ENCODE measurements at places on chromosomes 13 and 19.

DNA sequence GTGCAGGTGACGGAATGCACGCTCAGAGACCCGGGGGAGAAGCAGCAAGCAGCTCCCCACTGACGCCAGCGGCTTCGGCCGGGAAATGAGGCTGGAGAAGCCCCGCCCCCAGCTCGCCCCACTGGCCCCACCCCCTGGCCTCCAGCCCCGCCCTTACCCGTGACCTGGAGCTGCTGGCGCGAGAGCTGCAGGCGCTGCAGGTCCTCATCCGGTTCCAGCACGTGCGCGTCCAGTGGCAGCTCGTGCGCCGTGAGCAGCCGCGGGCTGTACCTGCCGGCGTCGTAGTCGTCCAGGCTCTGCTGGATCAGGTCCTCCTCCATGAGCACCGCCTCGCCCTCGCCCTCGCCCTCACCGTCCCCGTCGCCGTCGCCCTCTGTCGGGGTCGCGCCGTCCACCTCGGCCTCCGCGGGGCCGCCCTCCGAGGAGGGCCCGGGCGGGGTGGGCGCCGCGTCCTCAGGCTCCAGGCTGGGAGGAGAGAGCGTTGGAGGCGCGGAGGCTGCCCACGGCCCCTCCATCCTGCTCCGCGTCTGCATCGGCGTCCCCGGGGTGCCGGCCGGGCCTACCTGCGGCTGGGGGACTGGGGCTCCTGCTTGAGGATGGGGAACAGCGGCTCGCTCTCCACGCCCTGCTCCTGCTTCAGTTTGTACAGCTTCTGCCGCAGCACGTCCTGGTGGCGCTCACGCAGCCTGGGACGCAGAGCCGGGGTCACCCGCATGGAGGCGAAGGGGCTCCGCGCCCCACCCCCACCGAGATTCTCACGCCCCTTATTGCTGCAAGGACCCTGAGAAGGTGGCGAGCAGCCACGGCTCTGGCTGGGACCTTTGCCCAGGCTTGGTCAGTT is 6.4 kb upstream of the TBXA2R start:
- DNase-seq, result no peak

- DNase-seq, result no peak
These were observed 36.2 kb downstream of the RFX2 start for GRCh38 chr19:6073858-6074708.

DNA sequence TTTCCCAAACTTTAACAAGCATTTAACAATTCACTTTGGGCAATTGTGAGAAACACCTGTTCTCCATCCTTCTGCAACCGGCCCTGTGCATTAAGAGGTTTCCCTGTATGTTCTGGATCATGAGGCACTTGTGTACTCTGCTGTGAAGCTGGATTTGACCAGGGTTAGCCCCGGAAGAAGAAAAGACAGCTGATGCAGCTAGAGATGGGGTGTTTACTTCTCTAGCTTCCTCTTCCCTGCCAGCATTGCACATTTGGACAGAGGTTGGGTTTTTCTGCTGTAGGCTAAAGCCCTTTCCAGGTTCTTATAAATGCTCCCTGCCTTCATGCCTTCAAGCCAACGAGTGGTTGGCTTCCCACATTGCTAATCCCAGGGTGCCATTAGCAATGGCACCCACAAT is 20.9 kb downstream of the MBD3L2B start:
- DNase-seq, result no peak

- no peak for DNase-seq
These were observed 4.5 kb upstream of the EPSTI1 start for GRCh38 chr13:42996584-42996983.

GRCh38 chr13:21152251-21152899 is 24.0 kb downstream of the SKA3 start:
- no peak for DNase-seq

GRCh38 chr19:18867199-18867598 is 28.8 kb downstream of the CERS1 start:
- no peak for DNase-seq

DNA sequence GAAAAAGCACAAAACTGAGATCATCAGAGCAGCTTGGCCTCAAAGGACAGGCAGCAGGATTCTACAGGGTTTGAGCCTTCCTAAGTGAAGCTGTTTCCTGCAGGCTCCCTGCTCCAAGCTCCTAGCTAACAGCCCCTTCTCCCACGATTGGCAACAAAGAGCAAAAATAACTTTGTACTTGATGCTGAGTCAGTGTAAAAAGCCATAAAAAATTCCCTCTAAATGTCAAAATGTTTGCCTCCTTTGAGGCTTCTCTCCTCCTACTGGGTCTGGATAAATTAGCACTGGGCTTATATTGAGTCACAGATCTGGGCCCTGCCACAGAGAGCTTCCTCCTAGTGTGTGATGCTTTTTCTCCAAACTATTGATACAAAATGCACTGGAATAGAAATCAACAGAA is 153.3 kb downstream of the TNFRSF19 start:
- DNase-seq, result peak; percentile 14

GRCh38 chr13:40315416-40316064 is 350.9 kb downstream of the FOXO1 start:
- no peak for DNase-seq

DNA sequence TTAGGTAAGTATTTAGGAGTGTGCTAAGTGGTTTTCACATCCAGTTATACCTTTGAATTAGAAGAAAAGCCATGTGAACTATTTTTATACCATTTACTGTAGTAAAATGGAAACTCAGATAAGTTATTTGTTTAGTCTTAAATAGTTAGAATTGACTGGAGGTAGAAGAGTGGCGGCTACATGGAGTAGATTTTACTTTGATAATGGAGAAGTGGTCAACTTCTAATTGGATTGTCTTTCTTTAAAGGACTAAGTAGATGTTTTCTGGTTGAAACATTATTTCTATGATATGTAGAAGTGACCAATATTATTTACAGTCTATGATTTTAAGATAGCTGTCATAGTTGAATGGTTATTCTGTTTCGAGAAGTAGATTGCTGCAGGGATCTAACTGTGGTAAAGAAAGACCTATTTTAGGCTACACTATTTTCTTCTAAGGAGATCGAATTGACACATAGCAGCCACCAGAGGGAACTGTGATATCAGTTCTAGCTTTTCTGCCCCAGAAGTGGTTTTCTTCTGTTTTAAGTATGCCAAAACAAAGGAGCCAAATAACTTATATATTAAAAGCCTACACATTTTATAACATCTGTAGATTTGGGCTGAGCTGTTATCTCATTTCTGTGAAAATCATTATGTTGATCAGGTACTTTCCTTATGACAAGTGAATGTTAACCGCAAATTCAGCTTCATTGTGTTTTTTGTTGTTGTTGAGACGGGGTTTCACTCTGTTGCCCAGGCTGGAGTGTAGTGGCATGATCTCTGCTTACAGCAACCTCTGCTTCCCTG is 26.1 kb downstream of the ZMYM2 start:
- DNase-seq, result peak; percentile 29

GRCh38 chr13:28239374-28239773 is 101.0 kb downstream of the PAN3 start:
- DNase-seq, result no peak

- peak; percentile 38 for DNase-seq
These were observed 1.4 kb downstream of the NOVA2 start for GRCh38 chr19:45972081-45972946.

DNA sequence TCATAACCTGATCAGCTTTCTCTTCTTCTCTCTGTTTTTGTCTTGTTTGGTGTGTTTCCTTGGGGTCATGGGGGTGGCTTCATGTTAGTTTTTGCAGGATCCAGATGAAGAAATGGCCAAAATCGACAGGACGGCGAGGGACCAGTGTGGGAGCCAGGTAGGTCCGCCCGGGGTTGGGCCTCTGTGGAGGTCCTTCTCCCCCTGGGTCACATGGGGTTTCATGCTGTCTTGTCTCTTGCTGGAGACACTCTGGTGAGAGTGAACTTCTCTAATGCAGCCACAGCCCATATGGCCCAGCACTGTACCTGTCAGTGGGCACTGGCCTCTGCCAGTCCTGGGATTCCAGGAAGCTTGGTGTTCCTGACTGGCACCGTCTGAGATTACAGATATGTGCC is 1.1 kb downstream of the CCNE1 start:
- no peak for DNase-seq

DNA sequence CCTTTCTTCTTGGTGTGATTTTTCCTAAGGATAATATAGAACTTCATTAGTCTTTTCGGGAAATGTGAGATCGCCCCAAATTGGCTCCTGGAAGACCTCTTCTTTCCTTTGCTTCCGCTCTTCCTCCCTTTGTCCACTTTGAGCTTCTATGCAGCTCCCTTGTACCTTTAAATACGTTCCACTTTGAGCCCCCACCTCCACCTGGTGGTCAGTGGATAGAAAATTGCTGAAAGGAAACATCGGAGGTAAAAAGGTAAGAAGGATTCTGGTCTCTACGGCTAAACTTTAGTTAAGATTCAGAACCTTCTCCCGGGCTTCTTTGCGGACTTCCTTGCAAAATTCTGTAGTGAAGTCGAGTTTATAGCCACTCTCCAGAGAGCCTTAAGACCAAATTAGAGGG is 55.0 kb upstream of the TM9SF2 start:
- no peak for DNase-seq

GRCh38 chr19:34712395-34713261 is 21.4 kb upstream of the ZNF181 start:
- DNase-seq, result peak; percentile 83

- DNase-seq, result no peak
These were observed 12.7 kb upstream of the EFNB2 start for GRCh38 chr13:106548064-106548696.

GRCh38 chr19:577439-578392 is 5.3 kb downstream of the BSG start:
- no peak for DNase-seq

DNA sequence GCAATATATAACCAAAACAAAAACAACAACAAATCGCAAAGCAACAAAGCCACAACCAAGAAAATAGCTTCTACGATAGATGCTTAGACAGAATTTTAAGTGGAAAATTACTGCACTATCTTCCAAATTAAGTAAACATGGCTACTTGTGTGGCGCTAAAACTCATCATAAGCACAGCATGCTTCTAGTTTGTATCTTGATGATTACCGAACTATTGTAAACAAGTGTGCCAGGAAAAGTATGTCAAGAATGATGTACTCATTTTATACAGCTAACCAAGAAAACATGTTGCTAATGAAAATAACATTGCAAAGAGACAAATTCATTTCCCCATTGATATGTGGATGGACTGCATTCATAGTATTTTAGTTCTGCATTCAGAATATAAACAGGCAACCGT is 271.9 kb upstream of the GPC6 start:
- no peak for DNase-seq

DNA sequence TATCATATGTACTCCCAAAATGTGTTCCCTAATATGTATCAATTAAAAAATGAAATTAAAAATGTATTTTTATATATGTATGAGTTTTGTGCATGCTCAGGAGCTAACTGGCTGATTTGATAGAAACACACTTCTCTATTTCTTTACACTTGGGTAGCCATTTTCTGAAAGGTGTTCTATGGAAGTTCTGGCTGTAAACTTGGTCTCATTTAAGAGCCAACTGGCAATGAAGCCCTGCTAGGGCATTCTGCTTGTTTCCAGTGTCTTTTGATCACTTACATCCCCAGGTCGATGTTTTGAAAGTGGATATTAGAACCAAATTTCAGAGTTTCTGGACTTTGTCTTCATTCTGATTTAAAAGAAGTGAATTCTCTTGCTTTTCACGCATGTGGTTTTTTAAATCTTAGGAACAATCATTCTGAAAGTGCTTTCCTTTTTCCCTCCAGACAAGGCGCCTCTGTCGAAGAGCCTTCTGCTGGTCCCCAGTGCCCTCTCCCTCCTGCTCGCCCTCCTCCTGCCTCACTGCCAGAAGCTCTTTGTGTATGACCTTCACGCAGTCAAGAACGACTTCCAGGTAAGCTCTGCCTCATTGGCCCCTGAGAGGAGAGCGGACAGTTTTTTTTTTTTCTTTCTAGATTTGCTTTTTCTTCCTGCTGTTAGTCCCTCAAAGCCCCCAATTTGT is 20.1 kb downstream of the GPR18 start:
- no peak for DNase-seq

GRCh38 chr13:107088061-107088460 is 520.1 kb upstream of the ARGLU1 start:
- DNase-seq, result no peak

- DNase-seq, result no peak
These were observed 253.0 kb downstream of the PCDH20 start for GRCh38 chr13:61162636-61163035.

DNA sequence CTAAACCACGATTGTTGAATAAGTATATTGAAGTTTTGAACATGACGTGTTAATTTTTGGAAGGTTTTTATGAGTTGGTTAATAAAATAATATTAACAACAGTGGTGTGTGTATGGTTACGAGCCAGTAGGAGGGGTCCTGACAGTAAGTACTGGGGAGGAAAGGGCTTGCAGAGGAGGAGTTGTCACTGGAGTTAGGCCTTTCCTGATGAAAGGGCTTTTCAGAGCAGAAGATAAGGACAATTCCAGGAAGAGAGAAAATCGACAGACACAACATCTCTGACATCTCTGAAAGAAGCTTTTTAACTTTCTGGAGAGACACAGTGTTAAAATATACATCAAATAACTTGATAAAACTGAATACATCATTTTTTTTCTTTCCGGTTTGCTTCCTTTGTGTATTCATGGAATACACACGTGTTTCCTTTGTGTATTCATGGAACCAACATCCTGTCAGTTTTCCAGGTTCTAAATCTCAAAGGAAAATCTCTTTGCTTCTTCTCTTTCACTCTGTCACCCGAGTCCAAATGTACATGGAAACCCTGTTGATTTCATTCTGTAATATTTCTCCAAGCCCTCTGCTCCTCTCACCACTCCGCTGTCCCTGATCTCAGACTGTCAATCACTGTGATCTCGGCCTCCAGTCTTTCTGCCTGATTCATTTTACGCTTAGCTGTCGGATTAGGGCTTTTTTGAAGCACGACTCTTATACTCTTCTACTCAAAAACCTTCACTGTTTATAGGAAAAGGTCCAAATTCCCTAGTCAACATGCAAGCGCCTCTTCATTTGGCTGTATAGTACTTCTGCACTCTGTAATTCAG is 374.4 kb downstream of the DLEU7 start:
- no peak for DNase-seq

GRCh38 chr19:18202778-18203407 is 949 bp downstream of the RAB3A start:
- DNase-seq, result peak; percentile 67

- DNase-seq, result no peak
These were observed 15.5 kb downstream of the MKNK2 start for GRCh38 chr19:2035590-2035991.

DNA sequence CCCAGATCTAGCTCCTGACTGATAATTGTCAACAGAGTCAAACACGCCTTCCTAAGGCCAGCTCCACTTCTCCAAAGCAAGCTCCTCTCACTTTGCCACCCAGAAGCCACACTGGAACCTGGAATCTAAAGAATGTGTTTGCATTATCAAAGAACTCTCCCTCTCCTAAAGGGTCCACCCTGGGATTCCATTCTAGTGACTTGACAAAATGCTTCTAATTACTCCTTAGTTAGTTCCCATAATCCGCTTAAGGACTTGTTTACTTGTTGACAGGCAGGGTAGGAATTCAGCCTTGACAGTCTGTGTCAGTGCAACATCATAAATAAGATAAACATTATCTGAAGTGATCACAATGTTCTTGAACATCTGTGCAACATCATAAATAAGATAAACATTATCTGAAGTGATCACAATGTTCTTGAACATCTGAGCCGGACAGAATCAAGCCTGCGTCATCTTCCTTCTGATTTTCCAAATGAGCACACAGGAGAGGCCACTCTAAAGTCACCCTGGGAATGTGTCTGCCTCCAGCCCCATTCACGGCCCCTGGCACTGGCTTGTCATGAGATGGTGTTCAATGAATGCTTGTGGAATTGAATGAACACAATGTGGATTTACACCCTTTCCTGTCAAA is 512.1 kb downstream of the IRS2 start:
- peak; percentile 50 for DNase-seq

Data from eye (tissue), 1 donor.